ENCODE measurements at places on chromosomes 11 and 22.

- DNase-seq, result peak; percentile 86
Measured at GRCh38 chr11:122478986-122479385, 176.5 kb upstream of the UBASH3B start.

GRCh38 chr11:106399076-106399511, 321.6 kb downstream of the AASDHPPT start:
- no peak for DNase-seq

- no peak for DNase-seq
Measured at GRCh38 chr11:887589-887988, 23.0 kb downstream of the CHID1 start.

DNA sequence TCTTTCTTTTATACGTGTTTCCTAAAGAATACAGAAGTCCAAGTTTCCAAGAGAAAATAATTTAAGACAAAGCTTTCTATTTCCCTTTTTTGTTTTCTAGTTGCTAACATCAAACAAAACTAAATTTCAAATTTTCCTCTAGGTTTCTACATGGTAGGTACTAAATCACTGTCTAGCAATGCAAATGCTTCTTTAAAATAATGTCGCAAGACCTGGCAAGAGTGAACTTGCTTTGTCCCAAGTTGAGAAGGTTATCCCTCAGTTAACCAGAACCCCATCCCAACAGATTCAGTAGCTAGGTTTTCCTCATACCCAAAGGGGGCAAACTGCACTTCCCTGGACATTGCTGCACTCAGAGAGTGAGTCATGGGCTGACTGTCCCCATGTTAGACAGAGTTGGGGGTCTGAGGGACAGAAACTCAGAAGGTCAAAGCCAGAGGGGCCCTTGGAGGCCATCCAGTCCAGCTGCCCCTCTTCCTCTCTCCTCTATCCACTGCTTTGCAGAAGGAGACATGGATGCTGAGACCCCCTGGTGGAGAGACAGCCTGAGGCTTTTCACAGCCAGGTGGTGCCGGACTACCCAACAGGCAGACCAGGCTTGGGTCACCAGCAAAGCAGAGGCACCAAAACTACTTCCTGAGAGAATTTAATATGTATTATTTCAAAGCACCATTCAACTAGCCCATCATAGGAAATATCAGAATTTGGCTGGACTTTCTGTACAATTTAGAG, 23.1 kb downstream of the OR2AT4 start:
- no peak for DNase-seq

- DNase-seq, result no peak
Measured at GRCh38 chr11:8758619-8759169, 76.1 kb downstream of the RPL27A start.

GRCh38 chr22:36884349-36885158, 23.7 kb downstream of the NCF4 start:
- no peak for DNase-seq

DNA sequence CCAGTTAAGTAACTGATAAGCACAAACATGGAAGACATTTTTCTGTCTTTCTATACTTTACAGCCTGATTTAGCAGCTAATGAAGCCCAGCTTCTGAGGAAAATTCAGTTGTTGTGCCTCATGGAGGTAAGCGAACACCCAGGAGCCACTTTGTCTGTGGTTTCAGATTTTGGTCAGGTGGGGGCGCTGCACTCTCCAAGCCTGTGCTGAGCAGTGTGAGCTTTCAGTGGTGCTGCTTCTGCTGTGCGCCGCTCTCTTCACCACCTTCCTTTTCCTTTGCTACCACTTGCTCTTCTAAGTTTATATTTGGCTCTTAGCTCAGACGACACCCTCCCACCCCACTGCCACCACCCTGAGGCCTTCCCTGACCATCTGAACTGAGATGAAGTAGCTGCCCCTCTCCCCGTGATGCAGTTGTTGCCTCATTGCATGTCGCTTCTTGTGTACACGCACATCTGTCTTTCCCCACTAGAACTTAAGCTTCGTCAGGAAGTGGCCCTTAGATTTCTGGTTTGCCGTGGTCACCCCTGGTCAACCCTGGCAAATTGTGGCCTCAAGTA, 14.0 kb downstream of the PSMD13 start:
- no peak for DNase-seq

- no peak for DNase-seq
Measured at GRCh38 chr11:59437770-59438169, 1.5 kb downstream of the OR5A1 start.

DNA sequence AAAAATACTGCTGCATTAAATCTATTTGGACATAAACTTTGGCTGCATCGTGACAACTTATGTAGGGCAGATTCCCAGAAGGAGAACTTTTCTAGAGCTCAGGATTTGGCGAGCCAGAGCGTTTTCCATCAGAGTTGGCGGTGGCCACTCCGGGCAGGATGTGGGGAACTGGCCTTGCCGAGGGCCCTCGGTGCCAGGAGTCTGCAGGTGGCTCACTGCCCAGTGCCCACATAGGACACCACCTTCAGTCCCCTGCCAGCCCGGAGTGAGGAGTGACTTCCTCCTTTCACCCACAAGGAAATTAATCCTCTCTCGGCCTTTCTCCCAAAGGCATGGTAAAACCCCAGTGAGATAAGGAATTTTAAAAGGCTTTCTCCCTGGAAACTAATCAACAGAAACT, 1.6 kb upstream of the LGALS2 start:
- DNase-seq, result no peak
